Suppressor macrophage treated with lipopolysaccharide for 1 hour (primary cell): ENCODE measurements at places on chromosomes 5 and 9.
A peak's percentile ranks its signal among the peaks of the same experiment; 100 is the strongest.

- DNase-seq, result no peak
Measured at GRCh38 chr9:105047742-105048041, 119.7 kb upstream of the ABCA1 start.

DNA sequence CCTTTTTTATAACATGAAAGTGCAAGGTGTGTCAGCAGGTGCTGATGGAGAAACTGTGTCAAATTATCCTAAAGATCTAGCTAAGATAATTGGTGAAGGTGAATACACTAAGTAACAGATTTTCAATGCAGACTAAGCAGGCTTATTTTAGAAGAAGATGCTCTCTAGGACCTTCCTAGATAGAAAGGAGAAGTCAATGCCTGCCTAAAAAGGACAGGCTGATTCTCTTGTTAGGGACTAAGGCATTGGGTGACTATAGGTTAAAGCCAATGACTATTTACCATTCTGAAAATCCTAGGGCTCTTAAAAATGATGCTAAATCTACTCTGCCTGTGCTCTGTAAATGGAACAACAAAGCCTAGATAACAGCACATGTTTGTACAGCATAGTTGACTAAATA, 1682.4 kb downstream of the MAT2B start:
- DNase-seq, result peak; percentile 37

- no peak for DNase-seq
Measured at GRCh38 chr9:136243631-136244030, 2.0 kb downstream of the QSOX2 start.

- peak; percentile 84 for DNase-seq
Measured at GRCh38 chr9:134267881-134268724, 58.2 kb upstream of the RXRA start.

DNA sequence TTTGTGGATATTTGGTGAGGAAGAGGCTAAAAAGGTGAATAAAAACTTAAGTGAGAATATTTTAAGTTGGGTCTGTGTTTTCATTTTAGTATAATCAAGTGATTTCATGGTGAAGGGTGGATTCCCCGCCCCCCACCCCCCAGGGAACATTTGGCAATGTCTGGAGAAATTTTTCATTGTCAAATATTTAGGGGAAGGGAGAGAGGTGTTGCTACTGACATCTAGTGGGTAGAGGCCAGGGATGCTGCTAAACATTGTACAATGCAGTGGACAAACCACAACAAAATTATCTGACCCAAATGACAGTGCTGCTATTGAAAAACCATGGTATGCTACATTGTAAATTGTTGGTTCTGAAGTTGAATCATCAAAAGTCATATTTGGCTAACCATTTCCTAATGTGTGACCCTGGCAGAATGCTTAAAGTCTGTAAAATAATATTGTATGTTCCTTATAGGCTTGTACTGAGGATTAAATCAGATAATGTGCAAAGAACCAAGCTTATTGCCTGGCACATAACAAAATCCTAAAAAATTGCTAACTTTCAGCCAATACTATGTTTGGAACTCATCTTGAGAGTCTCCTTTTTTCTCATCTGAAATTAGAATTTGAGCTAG, 5.6 kb downstream of the C5orf24 start:
- peak; percentile 55 for DNase-seq

- peak; percentile 40 for DNase-seq
Measured at GRCh38 chr5:131854134-131854533, 57.3 kb upstream of the FNIP1 start.

GRCh38 chr5:177329883-177330282, 18.2 kb upstream of the MXD3 start:
- no peak for DNase-seq

DNA sequence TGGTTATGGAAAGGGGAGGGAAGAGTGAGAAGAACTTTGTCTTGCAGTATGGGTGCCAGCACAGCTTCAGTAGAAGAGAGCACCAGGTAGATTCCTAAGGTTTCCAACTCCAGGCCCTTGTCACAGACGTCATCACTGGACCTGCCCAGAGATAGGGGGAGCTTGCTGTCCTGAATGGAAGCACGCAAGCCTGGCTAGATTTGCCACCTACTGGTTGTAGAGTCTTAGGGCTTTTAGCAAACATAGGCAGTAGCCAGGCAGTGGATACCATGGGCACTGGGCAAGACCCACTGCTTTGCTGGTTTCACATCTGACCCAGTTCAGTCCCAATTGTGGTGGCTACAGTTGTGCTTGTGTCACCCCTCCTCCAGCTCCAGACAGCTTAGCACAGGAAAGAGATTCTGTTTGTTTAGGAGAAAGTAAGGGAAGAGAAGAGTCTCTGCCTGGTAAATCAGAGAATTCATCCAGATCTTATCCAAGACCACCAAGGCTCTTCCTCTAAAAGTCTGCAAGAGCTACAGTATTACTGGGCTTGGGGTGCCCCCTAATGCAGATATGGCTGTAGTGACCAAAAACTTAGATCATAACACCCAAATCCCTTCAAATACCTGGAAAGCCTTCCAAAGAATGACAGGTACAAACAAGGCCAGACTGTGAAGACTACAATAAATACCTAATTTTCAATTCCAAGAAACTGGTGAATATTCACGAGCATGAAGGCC, 158.9 kb downstream of the HINT1 start:
- no peak for DNase-seq

DNA sequence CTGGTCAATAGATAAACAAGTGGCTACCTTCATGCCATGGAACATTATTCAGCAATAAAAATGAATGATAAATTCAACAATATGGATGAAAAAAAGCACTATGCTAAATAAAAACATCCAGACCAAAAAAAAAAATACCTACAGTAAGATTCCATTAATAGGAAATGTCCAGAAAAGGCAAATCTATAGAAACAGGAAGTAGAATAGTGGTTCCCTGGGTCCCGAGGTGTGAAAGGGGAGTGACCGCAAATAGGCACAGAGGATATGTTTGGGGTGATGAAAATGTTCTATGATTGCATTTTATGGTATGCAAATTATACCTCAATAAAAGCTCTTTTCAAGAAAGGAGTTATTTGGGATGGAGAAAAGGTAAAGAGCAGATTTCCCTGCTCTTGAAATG, 3.6 kb upstream of the GPR151 start:
- no peak for DNase-seq

DNA sequence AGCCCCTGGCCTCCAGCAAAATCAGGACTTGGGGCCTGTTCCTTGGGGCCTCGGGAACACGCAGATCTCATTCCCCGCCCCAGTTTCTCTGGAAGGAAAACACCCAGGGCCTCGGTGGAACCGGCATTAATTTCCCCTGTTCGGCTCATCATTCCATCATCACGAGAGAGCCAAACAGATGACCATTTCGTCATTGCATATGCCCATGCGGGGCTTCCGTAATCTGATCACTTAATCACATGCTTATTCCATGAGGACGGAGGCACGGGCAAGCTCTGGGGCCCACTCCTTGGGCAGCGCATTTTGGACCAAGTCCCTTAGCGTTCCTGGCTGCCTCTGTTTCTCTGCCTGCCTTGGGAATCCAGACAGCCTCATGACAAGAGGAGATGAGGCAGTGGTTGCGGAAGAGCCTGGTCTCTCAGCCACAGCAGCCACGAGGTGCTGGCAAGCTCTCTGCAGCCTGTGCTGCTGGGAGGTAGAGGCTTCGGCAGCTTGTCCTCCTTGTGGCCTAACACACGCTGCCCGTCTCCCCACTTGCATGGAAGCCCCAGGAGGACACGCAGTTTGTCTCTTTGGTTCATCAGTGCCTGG, 65.0 kb upstream of the IER5L start:
- DNase-seq, result no peak

GRCh38 chr9:130886981-130887380, 9.6 kb downstream of the QRFP start:
- DNase-seq, result no peak

- DNase-seq, result no peak
Measured at GRCh38 chr9:135500071-135500524, 384 bp upstream of the MRPS2 start.

GRCh38 chr9:81893929-81894328, 34.3 kb upstream of the SPATA31D4 start:
- no peak for DNase-seq

DNA sequence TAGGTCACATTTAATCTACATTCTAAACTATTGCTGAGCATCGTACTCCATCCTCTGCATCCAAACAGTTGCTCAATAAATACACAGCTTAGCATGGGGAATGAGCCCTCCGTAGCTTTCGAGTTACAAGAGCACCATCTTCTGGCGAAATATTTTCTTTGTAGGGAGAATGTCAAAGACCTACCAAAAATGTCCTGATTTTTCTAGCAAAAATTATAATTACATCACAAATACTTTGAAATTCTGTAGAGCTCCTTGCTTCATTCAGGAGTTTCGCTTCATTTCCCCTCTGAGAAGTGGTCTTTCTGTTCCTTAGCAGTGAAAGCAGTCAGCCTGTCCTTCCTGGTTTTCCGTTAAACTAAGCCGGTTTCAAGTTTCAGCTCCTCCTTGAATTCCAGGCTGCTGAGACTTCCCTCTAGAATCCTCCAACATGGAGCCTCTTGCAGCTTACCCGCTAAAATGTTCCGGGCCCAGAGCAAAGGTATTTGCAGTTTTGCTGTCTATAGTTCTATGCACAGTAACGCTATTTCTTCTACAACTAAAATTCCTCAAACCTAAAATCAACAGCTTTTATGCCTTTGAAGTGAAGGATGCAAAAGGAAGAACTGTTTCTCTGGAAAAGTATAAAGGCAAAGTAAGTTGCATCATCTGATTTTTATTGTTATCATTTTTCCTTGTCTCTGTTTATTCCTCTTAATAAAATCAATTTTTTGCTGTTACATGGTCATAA, at the start of gene GPX8:
GPX8 (plus strand) TSS at position 409 of the 730 bp plus-strand sequence; CDS start at position 431, 22 bp downstream.
- DNase-seq, result peak; percentile 52

GRCh38 chr5:179209359-179210150, 135.7 kb downstream of the ADAMTS2 start:
- no peak for DNase-seq

- DNase-seq, result no peak
Measured at GRCh38 chr9:121654499-121655140, 3.2 kb downstream of the DAB2IP start.

DNA sequence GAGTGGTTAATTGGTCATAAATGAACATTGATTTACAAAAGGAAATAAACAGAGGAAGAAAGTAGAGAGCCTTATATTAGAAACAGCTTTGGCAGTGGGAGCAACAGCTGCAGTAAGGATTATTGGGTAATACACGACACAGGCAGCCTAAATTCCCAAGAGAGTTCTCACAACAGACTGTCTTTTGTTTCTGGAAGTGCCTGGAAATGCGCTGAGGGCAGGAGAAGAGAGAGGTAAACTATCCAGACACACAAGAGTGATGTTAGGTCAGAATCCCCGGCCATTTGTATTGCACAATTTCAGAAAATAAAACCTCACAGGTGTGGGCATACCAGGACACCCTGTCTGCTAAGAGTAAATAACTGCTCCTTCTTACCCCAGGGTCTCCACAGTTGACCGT, 450.4 kb upstream of the CTNND2 start:
- DNase-seq, result no peak

GRCh38 chr5:38423276-38424147, 132.9 kb downstream of the LIFR start:
- DNase-seq, result no peak

DNA sequence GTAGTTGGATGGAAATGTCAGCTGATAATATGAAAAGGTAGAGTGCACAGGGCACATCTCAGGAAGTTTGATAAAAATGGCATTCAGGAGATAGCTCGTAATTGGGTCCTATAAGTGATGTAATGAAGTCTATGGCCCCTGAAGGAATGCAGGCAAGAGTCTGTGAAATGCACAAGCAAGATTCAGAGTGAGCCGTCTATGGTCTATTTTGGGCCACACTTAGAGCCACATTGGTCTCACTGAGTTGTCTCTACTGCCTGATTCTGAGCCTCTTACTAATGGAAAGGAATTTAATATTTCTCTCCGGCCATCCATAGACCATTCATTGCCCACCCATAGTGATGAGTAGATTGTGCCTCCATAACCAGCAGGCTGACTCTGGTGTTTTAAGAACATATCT, 111.3 kb upstream of the KCNN2 start:
- DNase-seq, result no peak

DNA sequence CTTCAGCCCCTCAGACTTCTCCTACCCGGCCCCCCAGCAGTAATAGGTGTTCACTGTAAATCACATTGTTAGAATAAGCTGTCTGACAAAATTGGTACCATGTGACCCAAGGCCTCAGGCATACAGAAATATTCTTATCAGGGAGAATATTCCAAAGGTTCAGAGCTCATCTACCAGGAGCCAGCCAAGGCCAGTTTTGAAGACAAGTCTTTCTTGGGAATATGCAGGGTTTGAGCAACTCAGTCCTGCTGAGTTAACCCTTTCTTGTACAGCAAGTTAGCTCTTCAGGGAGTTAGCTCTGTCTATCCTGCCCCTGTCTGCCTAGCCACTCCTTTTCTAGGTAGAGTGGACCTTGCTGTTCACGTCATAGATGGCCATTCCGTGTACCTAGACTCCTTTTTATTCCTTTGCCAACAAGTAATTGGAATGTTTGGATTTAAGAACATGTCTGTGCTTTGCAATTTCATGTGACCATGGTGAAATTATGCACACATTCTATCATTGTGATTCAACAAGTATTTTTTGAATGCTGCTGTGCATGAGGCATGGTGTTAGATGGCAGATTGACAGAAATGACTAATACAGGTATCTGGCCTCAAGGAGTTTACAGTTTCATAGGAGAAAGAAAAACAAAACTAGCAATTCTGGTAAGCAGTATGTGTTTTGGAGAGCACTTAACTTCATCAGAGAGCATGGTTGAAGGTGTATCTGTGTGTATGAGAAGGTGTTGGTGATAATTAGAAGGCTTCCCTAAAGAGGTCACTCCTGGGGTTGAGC, 22.6 kb downstream of the TGFBR1 start:
- DNase-seq, result no peak

GRCh38 chr9:125407432-125407973, 145.9 kb downstream of the GAPVD1 start:
- no peak for DNase-seq

DNA sequence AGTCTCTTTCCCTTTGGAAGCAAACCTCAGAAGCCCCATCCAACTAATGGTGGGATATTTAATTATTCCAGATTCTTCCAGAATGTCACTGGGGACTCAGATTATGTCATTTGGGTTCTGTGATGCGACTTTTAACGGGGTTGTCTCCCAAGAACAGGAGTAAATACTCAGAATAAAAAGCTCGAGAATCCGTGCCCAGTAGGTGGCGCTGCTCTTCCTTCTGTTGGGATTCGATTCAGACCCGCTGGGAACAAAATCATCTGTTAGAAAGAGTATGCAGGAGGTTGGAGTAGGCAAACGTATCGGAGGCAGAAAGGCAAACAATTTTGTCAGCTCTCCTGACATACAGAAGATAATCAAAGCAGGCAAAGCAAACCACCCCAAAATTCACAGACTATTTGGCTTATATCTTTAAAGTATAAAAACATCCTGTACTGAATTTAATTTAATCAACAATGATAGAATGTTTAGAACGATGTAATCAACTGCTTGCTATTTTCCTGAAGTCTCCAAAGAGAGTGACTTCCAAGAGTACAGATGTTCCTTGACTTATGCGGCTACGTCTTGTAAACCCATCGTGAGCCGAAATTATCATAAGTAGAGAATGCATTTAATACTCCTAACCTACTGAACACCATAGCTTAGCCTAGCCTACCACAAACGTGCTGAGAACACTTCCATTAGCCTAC, 169.8 kb upstream of the RAI14 start:
- DNase-seq, result peak; percentile 91
